ENCODE measurements at places on chromosomes 12 and 14. TPM values are rescaled to one million over a fixed set of nuclear protein-coding genes. Genes with fewer than 3 reads are reported as not detected.

- H3K27me3 ChIP-seq = peaks cover 3% of the 10 kb centered on the region
- H3K4me1 ChIP-seq = peaks cover 27% of the 10 kb centered on the region
- peak within 1 kb of the TSS; percentile 63 for H3K4me3 ChIP-seq
- peak; percentile 54 for DNase-seq
These were observed at the start of gene RIN3 for GRCh38 chr14:92513204-92513965. RIN3 (plus strand) TSS chr14:92513781; CDS start chr14:92513933, 152 bp downstream.

GRCh38 chr12:3040663-3041544 is 36.3 kb upstream of the TSPAN9 start:
- H3K36me3 ChIP-seq = no peaks in the 10 kb centered on the region
- peaks cover 20% of the 10 kb centered on the region for H3K27me3 ChIP-seq
- H3K4me1 ChIP-seq = no peaks in the 10 kb centered on the region
- H3K27ac ChIP-seq = no peak overlapping the region

DNA sequence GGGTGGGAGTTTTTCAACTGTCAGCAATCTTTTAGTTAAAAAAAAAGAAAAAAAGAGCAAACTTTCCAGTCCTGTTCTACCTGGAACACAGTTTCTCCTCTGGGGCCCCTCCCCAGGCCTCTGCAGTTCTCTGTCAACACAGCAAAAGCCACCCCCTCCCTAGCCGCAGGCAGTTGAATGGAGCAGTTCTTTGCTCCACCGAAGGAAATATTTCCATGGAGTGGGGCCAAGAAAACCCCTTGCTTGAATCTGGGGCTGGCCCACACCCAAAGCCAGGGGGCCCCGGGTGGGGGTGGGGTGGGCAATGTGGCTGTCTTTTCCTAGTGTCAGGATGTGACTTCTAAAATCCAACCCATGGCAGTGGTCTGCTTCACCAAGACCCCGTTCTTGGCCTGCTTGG is 5.0 kb upstream of the MEG3 start:
- DNase-seq = no peak
- no peaks in the 10 kb centered on the region for H3K36me3 ChIP-seq

- H3K4me1 ChIP-seq = peaks cover 52% of the 10 kb centered on the region
- peaks cover 9% of the 10 kb centered on the region for H3K36me3 ChIP-seq
- no peak for DNase-seq
- H3K4me3 ChIP-seq = no peak overlapping the region
- H3K27me3 ChIP-seq = no peaks in the 10 kb centered on the region
These were observed 304.4 kb downstream of the DUSP6 start for GRCh38 chr12:89047856-89048418.

DNA sequence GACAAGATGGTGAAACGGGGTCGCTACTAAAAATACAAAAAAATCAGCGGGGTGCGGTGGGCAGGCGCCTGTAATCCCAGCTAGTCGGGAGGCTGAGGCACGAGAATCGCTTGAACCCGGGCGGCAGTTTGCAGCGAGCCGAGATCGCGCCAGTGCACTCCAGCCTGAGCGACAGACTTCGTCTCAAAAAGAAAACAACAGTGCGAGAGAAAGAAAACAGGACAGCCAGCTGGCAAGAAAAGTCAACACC is 633 bp upstream of the RNU4-2 start:
- H3K36me3 ChIP-seq = no peaks in the 10 kb centered on the region
- no peak for DNase-seq
- no peak overlapping the region for H3K4me3 ChIP-seq
- H3K27ac ChIP-seq = no peak overlapping the region

GRCh38 chr12:112482733-112483132 is 64.0 kb downstream of the PTPN11 start:
- H3K4me1 ChIP-seq = no peaks in the 10 kb centered on the region
- H3K27ac ChIP-seq = no peak overlapping the region
- H3K36me3 ChIP-seq = peaks cover 17% of the 10 kb centered on the region
- DNase-seq = no peak
- H3K27me3 ChIP-seq = no peaks in the 10 kb centered on the region

DNA sequence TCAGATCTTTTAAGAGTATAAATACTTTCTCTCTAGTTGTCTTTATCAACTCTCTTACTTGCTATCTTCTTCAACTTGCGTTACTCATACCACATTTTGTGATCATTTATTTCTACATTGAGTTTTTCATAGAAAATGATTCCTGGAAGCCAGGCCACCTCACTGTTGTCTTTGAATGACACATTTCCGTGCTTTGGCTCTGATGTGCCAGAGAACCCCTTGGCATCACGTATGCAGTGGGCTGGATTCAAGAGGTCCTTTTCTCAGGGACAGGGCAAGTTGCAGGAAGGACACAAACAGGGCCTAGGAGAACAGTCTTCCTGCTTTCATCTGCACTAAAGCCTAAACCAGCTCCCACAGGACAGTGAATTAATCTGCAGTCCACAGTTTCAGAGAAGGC is 70.3 kb upstream of the PYGL start:
- no peaks in the 10 kb centered on the region for H3K36me3 ChIP-seq
- no peaks in the 10 kb centered on the region for H3K4me1 ChIP-seq
- no peak overlapping the region for H3K4me3 ChIP-seq

DNA sequence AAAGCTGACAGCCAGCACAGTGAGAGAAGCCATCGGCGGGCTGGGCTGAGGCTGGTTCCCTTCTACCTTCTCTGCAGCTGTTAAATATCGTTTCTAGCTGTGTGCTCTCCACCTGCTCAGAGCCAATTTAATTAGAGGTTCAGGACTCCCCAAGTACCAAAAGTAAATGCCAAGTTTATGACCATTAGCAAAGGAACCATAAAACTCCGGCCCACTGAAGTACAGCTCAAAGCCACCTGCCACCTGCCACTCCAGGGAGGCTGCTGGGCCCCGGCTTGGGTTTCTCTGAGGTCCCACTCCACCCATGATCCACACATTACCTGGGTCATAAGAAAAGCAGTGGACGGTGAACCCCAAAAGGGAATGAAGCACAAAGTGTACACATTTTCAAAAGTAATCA is 272.8 kb downstream of the KSR2 start:
- no peaks in the 10 kb centered on the region for H3K27me3 ChIP-seq
- H3K27ac ChIP-seq = no peak overlapping the region
- no peaks in the 10 kb centered on the region for H3K36me3 ChIP-seq
- no peak for DNase-seq

DNA sequence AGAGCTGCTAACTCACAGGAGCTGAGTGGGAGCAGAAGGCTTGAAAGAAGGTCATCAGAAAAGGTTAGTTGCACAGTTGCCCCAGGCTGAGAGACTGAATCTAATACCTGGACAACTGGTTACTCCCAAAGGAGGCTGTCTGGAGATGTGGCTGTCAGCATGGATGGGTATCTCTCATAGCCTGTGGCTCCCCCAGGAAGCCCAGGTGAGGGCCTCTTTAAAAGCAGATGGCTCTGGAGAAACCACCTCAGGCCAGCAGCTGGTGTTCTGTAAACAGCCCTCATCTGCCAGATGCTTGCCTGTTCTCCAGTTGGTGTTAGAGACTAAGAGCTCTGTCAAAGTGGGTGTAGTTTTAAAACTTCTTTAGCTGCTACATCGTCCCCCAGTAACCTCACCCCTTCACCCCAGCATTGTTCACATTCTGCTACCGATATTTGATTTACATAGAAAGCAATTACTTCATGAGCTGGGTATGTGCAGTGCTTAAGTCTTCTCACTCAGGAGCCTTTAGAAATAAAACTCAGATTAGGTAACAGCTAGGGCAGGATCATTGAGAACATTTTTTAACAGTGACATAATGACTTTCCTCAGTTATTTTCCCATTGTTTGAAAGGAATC is 25.8 kb downstream of the DACT1 start:
- H3K27me3 ChIP-seq = peaks cover 4% of the 10 kb centered on the region
- H3K36me3 ChIP-seq = no peaks in the 10 kb centered on the region
- H3K4me3 ChIP-seq = no peak overlapping the region
- no peak for DNase-seq

DNA sequence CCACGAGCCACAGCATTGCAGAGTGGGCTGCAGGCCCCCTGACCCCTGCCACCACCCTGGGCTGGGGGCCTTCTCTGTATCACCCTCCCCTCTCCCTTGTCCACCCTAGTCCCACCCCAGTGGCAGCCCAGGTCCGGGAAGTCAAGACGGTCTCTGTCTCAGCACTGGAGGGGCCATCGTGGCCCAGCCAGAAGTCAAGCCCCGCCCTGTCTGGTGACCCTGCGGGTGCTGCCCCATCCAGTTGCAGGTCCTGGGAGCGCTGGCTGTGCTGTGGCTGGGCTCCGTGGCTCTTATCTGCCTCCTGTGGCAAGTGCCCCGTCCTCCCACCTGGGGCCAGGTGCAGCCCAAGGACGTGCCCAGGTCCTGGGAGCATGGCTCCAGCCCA is 2.7 kb downstream of the PLD4 start:
- H3K36me3 ChIP-seq = no peaks in the 10 kb centered on the region
- peaks cover 5% of the 10 kb centered on the region for H3K4me1 ChIP-seq
- H3K4me3 ChIP-seq = no peak overlapping the region
- no peak for DNase-seq
- no peaks in the 10 kb centered on the region for H3K27me3 ChIP-seq

GRCh38 chr12:780750-781379 is 28.5 kb downstream of the WNK1 start:
- peak overlapping the region; percentile 20 for H3K4me3 ChIP-seq
- no peaks in the 10 kb centered on the region for H3K36me3 ChIP-seq
- no peak for DNase-seq
- H3K27me3 ChIP-seq = no peaks in the 10 kb centered on the region
- H3K4me1 ChIP-seq = peaks cover 78% of the 10 kb centered on the region

GRCh38 chr14:49221316-49221715 is 364.9 kb downstream of the RPS29 start:
- no peak for DNase-seq
- no peaks in the 10 kb centered on the region for H3K36me3 ChIP-seq
- H3K27ac ChIP-seq = no peak overlapping the region
- no peak overlapping the region for H3K4me3 ChIP-seq
- H3K27me3 ChIP-seq = no peaks in the 10 kb centered on the region
- H3K4me1 ChIP-seq = no peaks in the 10 kb centered on the region

DNA sequence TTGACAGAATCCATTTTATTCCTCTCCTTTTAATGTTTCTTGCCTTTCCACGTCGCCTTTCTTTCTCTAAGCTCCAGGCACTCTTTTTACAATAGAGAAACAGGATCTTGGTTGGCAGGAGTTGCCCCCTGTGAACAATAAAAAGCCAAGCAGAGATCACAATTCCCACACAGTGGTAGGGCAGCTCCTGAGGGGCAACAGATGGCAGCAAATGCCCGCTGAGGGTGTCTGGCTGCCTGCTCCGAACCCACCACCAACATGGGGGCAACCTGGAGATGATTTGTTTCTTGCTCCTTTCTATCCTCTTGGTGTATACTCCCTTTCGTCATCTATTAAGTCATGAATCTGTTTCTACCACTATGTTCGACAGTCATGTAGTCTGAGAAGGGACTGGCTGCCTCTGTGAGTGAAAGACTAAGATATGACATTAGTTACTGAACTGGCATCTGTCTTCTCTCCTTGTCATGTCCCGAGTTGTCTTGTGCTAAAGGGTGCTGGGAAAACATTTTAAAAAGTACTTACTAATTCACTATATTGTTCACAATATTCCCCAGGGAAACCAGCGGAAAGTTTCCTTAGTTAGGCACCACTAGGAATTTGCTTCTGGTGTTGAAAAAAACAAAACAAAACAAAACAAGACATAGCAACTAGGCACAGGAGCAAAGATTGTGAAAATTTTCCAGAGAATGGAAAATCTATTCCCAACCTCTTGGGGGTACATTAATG is 170.1 kb downstream of the STXBP6 start:
- DNase-seq = no peak
- H3K27me3 ChIP-seq = peaks cover 5% of the 10 kb centered on the region
- no peak overlapping the region for H3K4me3 ChIP-seq
- no peak overlapping the region for H3K27ac ChIP-seq
- no peaks in the 10 kb centered on the region for H3K36me3 ChIP-seq

GRCh38 chr12:26471560-26471959 is 276.2 kb downstream of the SSPN start:
- H3K36me3 ChIP-seq = peaks cover 3% of the 10 kb centered on the region
- peaks cover 23% of the 10 kb centered on the region for H3K4me1 ChIP-seq
- H3K4me3 ChIP-seq = no peak overlapping the region
- peak; percentile 21 for DNase-seq

GRCh38 chr12:38544330-38545066 is 227.9 kb downstream of the ALG10B start:
- DNase-seq = no peak
- H3K4me3 ChIP-seq = no peak overlapping the region
- H3K4me1 ChIP-seq = no peaks in the 10 kb centered on the region
- no peak overlapping the region for H3K27ac ChIP-seq
- H3K27me3 ChIP-seq = no peaks in the 10 kb centered on the region
- no peaks in the 10 kb centered on the region for H3K36me3 ChIP-seq

DNA sequence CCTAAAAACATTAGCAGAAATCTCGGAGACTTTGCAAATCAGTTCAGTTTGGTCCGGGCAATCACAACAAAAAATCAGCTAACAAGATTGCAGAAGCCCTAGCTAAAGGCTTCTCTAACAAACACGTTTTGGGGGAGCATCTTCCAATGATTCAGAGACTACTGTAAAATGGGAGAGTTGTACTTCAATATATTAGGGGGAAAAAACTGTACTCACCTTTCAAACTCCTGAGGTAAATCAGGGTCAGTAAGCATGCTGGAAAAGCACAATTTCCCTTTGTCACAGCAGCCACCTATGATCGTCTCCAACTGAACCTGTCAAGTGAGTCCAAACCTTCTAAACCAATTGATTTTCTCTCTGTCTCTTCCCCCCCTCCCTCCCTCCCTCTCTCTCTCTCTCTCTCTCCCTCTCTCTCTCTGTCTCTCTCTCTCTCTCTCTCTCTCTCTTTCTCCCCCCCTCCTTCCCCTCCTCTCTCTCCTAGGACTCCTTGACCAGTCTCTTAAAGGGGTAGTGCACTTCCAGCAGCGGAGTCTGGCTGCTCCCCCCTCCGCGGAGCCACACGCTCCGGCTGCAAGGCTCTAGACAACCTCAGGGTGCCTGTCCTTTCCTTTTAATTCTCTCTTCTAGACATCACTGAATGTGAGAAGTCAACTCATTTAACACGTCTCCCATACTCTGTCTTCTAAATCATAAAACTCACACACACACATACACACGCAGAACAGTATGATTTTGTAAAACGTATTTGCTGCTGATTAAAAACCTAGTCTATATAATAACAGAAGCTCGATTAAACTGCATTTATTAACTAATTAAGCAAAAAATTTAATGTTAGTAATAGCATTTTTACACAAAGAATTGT is at the start of gene SOX5:
TSS of gene SOX5 (minus strand) at position 323 of the 862 bp plus-strand sequence. CDS start at position 254, 69 bp downstream.
- DNase-seq = no peak
- no peaks in the 10 kb centered on the region for H3K36me3 ChIP-seq
- no peak within 1 kb of the TSS for H3K4me3 ChIP-seq
- H3K27ac ChIP-seq = no peak within 1 kb of the TSS
- no peaks in the 10 kb centered on the region for H3K27me3 ChIP-seq

DNA sequence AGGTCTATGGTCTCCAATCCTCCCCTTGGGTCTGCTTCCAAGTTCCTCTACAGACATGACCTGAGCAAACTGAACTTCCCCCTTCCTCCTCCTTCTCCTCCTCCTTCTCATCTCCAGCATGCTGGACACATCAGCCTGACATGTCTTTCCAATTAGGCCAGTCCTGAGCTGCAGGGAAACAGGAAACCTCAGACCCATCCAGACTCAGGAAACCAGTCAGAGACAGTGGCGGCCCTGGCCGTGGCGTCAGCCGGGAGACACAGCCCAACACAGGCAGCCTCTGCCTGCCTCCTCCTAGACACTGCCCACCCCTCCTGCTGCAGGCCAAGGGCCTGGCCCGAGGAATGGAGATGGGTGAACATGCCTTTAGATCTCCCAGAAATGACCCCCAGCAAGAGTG is 468.8 kb downstream of the BCL11B start:
- H3K27me3 ChIP-seq = no peaks in the 10 kb centered on the region
- no peaks in the 10 kb centered on the region for H3K36me3 ChIP-seq
- no peak overlapping the region for H3K4me3 ChIP-seq
- H3K27ac ChIP-seq = no peak overlapping the region

ERP27 gene
- 3.8 TPM for total RNA-seq

PPP1CC gene
- 302 TPM for total RNA-seq

MON2 gene
- total RNA-seq = 41.6 TPM

PALS1 gene
- total RNA-seq = 5.5 TPM

KDM5A gene
- total RNA-seq = 103 TPM

PTPRB gene
- total RNA-seq = not detected

KRT71 gene
- total RNA-seq = not detected

SMCO2 gene
- total RNA-seq = 0.55 TPM

MYG1 gene
- total RNA-seq = 89.9 TPM
